ENCODE measurements at places on chromosomes 2 and 18.

DNA sequence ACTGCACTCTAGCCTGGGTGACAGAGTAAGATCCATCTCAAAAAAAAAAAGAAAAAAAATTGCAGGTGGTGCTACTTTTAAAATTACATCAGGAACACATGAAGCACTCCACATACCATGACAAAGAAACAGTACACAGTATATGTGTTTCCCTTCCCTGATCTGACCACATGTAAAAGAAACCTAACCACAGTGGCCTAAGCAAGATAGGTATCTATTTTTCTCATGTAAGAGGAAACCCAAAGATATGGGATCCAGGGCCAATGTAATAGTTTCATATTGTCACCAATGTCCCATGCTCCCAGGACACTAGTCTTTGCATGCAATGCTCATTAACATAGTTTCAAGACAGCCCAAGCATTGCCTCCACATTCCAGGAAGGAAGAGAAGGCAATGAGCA lies 99.9 kb downstream of the DYM start:
- DNase-seq, result no peak

- peak; percentile 6 for DNase-seq
These were observed 2.5 kb upstream of the CPO start for GRCh38 chr2:206936843-206937230.

DNA sequence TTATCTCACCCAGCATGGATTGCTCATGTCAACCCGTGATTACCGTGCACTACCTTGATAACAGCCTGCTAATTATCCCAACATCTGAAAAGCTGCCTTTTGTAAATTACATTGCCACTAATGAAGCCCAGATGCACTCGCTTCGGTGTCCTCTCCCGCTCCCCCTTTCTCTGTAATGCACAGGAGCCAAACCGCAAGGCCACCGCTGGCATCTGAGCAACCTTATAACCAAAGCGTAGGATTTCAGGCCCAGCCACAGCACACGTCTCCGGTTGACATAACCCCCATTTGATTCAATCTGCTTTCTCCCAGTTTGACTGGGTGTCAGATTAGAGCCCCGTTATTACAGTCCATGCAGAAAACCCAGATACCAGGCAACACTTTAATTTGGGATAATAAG lies 341.2 kb downstream of the ALK start:
- DNase-seq, result no peak

DNA sequence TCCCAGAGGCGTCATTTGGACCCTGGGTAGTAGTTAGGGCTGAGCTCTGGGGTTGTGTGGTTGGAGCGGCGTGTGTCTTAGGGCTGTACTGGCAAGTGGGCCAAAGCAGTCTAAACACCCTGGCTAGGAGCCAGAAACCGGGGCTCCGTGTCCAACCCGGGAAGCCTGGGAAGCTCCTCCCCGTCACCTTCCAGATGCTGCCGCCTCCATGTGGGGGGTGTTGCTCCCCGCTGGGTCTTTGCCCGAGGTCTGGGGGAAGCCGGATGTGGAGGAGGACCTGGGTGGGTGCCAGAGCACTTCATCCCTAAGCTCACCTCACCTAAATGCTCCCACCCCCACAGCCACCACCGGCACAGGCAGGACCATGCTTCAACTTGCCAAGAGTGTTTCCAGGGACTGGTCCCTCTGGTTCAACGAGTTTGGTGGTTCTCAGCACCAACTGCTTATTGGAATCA lies 25.4 kb downstream of the TET3 start:
- DNase-seq, result no peak

DNA sequence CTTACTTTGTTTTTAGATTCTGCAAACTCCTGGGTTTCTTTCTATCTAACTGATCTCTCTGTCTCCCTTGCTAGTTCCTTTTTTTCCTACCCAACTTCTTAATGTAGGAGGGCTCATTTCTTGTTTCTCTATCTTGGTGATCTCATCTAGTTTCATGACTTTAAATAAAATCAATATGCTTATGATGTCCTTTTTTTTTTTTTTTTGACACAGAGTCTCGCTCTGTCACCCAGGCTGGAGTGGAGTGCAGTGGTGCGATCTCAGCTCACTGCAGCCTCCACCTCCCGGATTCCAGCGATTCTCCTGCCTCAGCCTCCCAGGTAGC lies 42.2 kb upstream of the IL1RL1 start:
- no peak for DNase-seq

GRCh38 chr18:48581206-48581605 lies 42.4 kb downstream of the CTIF start:
- DNase-seq, result no peak

- DNase-seq, result no peak
These were observed 605.2 kb upstream of the SYT4 start for GRCh38 chr18:43882358-43883055.

DNA sequence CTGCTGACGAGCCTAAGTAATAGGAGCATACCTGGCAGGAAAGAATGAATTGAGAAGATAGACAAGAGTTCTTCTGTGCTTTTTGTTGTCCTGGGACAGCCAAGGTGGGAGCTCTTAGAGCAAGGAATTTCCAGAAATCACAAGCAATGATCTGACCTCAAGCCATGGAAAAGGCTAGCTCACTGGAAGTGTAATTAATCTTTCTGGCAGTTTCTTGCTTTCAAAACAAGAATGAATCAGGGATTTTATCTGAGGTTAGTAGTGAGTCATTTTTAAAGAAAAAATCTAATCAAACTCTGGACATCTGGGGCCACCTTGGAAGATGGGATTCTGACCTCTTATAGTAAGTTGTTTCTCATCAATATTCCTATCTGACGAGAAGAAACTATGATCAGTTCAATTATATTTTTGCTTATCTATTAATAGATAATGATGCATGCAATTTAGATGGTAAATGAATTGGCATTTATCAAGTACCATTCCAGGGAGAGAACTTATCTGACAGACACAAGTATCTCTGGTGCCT lies 98.0 kb downstream of the ADCYAP1 start:
- DNase-seq, result no peak

GRCh38 chr2:241814393-241814642 lies 5.3 kb downstream of the NEU4 start:
- no peak for DNase-seq

DNA sequence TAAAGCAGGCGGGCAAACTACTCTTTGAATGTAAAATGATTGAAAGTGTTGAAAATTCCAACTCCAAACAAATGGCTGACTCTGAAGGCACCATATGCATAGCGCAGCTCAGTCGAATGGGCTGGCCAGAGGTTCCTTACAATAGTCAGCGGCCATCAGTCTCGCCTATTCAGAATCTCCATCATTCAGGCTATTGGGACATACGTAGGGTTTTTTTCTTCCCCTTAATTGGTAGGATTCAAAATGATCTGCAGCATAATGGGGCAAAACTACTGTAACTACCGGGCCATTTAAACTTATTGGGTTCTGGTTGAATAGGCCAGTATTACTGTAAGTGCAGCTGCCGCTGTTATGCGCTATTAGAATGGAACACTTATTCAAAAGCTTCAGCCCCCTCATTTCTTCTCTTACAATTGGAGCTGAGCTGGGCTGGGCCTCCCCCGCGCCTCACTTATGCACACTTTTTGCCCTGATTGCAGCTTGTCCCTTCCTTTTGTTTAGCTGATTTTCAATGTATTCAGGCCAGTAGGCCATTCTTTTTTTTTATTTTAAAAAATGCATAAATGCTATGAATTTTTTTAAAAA lies 40.4 kb downstream of the SLC9A4 start:
- no peak for DNase-seq

DNA sequence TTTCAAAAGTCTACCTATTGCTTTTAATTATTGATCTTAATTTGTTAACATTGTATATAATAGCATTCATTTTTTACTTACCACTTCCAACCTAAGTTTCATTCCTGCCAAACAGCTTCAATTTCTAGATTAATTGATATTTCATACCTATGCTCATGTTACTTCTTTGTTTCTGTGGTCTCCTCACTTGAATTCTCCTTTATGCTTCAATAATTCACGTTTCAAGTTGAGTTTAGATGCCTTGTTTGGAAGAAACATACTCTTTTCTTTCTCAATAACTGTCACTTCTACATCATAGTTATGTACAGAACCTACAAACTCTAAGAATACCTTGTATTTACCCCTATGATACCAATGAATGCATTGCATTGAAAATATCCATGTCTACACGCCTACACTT lies 862.2 kb upstream of the LRATD1 start:
- no peak for DNase-seq

DNA sequence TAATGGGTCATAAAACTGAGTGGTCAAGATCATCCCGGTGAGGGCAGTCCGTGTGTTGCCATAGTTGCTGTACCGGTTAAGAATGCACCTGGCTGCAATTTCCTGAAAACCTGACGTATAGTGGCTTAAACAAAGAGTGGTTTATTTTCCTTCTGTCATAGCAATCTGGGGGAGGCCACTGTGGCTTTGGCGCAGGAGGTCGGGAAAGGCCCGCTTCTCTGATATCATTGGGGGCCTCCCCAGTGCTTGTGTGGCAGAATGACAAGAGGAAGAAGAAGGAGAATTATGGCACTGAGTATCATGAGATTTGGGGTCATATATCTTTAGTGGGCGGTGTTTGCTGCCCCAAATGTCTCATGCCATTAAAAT lies 4.4 kb downstream of the C2orf92 start:
- DNase-seq, result no peak

- peak; percentile 48 for DNase-seq
These were observed 299.1 kb downstream of the PAX3 start for GRCh38 chr2:221999717-222000116.

- no peak for DNase-seq
These were observed 42.1 kb downstream of the GRHL1 start for GRCh38 chr2:9993488-9994165.

DNA sequence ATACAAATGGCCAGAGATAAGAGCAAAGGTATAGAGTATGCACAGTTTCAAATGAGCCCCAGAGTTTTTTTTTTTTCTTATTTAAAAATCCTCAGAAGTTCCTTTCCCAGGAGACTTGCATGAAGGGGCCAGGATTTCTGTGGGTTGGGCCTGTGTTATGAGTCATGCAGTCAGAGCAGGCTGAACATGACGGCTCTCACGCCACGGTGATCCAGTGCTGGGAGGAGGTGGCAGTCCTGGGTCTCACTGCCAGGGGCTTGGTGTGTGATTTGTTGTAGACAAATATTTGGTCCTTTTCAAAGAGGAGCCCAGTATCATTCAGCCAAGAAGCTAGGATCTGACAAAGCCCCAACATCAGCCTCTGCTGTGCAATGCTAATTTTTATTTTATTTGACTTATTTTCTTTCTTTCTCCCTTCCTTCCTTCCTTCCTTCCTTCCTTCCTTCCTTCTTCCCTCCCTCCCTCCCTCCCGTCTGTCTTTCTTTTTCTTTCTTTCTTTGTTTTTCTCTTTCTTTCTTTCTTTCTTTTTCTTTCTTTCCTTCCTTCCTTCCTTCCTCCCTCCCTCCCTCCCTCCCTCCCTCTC lies 10.4 kb upstream of the KCNE4 start:
- peak; percentile 98 for DNase-seq

GRCh38 chr2:3823748-3824147 lies 120.4 kb downstream of the DCDC2C start:
- no peak for DNase-seq

GRCh38 chr2:74481961-74482800 lies 617 bp downstream of the CCDC142 start:
- no peak for DNase-seq

GRCh38 chr18:47166294-47166693 lies 9.9 kb downstream of the IER3IP1 start:
- DNase-seq, result no peak

All from retinal pigment epithelial cell (primary cell).